ENCODE measurements at places on chromosomes 11 and 22.

DNA sequence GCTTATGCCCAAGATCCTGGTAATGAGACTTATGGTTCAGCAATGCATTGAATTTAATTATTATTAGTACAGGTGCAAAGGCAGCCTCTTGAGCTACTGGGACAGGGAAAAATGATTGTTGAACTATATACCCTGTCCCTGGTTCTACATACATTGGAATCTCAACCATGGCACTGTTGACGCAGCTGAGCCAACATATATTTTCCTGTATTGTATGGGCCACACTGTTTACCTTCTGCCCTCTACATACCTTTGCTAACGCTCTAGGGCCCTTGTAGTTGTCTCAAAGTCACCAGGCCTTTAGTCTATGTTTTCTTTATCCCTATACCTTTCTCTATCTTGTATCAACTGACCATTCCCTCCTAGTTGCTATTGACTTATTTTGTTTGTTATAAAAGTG, 22.6 kb downstream of the KREMEN1 start:
- DNase-seq, result no peak

DNA sequence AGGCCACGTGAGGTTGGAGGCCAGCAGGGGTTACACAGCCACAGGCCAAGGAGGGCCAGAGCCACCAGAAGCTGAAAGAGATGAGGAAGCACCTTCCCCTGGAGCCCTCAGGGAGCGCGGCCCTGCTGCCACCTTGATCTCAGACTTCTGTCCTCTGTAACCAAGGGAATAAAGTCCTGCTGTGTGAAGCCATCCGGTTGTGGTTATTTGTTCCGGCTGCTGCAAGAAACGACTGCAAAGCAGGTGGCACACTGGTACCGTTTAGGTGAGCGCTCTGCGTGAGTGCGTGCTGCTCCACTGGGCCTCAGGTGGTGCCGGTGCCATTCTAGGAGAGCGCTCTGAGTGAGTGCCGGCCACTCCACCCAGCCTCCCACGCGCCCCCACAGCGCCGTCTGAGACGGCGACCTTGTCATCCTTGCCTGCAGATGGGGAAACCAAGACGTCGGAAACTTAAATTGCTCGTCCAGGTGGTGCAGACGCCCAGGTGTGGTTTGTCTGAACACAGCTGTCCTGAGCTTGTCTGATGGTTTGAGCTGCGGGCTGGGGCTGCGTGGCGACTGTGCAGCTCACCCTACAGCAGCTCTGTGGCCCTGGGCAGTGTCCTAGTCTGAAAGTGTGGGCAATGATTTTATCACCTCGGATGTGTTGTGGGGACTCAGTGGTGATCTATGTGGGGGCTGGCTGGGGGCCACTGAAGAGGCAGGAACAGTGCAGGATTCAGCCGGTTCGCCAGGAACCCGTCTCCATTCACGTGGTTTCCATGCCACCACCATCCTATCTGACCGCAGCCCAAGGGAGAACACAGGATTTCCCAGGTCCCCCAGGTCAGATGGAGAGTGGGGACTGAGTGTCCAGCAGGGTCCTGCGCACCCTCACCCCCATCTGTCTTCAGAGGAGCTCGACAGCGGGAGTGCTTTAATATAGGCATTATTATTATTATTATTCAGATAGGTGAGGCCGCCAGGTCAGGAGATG, 4.6 kb upstream of the MRGPRG start:
- no peak for DNase-seq

DNA sequence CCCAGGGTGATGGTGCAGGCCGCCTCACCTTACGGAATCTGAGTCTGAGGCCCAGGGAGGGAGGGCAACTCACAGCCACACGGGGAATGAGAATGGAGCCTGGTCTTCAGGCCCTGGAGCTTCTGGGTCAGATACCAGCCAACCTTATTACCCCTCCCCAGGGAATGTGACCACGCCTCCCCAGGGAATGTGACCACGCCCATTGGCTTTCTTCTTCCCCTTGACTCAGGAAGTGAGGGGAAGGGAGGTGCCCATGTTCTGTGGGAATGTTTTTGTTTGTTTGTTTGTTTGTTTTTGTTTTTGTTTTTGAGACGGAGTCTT, 57.5 kb upstream of the RBFOX2 start:
- DNase-seq, result no peak

- DNase-seq, result no peak
Observed at GRCh38 chr11:109037856-109038780, 373.2 kb downstream of the DDX10 start.

- DNase-seq, result no peak
Observed at GRCh38 chr11:134407321-134407828, 4.7 kb downstream of the B3GAT1 start.

DNA sequence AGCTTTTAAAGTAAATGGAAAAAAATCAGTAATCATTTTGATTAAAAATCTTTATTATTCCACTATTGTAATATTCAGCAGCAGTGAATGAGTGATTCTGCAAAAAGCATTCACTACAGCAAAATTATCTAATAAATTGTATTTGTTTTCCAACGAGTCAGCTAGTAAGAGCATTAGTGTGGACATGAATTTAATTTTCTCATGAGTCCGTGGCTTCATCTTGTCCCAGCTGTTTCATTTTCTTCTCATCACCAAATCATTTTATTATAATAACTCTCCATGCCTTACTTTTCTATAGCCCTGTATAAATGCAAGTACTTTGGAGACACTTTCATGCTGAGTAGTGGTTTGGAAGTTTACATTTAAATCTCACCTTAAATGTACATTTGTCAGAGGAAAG, 66.2 kb downstream of the FANCF start:
- DNase-seq, result no peak

DNA sequence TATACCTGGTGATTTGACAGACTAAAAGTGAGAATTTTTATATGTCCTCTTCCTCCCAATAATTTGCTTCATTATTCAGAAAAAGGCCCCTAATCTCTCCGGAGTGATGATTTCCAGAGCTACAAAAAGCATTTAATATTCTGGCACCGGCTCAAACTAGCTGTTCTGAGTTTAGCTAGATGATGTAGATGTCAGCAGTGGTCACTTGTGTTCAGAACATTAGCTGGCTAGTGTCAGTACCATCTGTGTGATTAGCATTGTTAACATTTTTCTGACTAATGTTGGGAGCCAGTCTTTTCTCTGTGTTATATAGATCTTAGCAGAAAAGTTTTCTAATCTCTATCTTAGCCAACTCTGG, 68.7 kb upstream of the RRM1 start:
- no peak for DNase-seq

GRCh38 chr22:31857247-31857646, 87.1 kb upstream of the YWHAH start:
- DNase-seq, result no peak

GRCh38 chr11:122723576-122723975, 68.1 kb downstream of the UBASH3B start:
- no peak for DNase-seq

DNA sequence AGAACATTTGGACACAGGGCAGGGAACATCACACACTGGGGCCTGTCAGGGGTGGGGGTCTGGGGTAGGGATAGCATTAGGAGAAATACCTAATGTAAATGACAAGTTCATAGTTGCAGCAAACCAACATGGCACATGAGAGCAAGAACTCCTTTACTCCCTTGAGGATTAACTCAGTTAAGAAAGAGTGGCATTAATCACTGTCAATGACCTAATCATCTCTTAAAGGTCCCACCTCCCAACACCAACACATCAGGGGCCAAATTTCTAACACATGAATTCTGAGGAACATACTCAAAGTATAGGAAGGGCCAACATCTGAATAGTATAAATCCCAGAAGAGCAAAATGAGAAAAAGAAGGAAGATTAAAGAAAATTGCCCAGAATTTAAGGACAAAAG, 272.9 kb downstream of the SWAP70 start:
- DNase-seq, result no peak

GRCh38 chr11:104003491-104003890, 32.9 kb upstream of the DDI1 start:
- DNase-seq, result no peak

DNA sequence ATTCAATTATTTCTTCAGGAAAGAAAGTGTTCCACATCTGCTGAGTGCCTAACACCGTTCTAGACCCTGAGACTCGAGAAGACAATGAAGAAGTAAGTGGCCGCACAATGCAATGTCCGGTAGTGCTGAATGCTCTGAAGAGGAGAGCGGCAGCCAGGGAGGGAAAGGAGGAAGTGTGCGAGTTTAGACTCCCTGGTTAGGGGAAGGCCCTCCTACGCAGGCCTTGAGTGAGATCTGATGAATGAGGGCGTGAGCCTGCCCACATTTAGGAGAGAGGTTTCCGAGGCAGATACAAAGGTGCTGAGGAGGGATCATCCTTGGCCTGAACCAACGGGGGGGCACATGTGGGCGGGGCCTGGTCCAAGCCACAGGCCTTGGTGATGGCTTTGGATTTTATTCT, 558.6 kb downstream of the NTM start:
- peak; percentile 1 for DNase-seq

GRCh38 chr11:124882339-124883071, 15.2 kb downstream of the ROBO4 start:
- DNase-seq, result no peak

DNA sequence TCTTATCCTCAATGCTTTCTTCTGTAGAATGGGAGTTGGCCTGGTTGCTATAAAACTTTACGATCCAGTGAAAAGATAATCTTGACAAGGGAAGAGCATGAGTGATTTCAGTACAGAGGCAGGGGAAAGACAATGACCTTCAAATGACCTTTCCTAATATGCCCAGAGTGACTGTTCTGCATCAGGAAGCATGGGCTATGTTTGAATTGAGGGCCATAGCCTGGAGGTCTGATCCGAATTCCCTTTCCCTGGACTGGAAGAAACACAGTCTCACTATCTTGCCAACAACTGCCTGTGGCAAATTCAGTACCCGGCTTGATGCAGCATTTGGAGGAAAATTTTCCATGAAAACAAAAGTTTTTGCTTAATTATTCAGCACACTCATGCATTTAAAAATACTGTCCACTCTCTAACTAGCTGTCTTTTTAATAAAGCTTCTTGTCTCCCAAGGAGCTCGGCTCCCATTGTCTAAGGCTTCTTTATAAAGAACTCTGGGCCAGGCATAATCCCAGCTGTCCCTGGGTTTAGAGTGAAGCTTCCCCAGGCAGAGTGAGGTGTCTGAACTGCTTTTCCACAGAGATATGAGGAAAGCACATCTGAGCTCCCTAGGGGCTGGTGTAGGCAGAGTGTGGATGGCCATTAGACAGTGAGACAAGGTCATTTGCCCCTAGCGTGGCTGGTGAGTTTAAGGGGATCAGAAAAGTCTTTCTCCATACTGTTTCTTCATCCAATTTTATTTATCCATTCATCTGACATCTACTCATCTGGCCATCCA, 132.7 kb upstream of the CADM1 start:
- DNase-seq, result no peak

- no peak for DNase-seq
Observed at GRCh38 chr22:23649071-23649501, 17.0 kb upstream of the DRICH1 start.

DNA sequence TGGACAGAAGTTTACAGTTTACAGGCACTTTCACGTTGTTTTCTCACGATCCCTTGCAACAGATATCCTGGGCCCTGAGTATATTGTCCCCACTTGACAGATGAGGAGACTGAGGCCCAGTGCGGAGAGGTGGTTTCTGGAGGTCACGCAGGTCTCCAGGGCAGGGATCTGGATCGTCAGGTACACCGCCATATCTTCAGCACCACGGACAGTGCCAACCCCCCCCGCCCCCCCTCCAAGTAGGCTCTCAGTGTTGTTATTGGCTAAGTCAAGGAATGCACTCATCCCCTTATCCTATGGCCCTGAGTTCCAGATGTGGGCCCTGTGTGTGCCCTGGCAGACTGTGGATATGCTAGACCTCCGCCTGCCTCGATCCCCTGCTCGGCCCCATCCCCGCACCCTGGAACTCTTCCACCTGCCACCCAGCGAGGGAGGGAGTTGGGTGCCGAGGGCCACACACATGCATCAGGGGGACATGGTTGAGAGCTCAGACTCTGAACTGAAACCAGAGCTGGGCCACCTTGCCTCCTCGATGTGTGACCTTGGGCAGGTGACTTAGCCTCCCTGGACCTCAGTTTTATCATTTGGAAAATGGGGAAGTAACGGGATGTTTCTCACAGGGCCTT, 37.5 kb downstream of the MPPED1 start:
- DNase-seq, result no peak

- DNase-seq, result peak; percentile 59
Observed at GRCh38 chr11:35144136-35144741, 5.3 kb downstream of the CD44 start.

Measured in CD4-positive, alpha-beta T cell (primary cell).